ENCODE measurements at places on chromosomes 2 and 18. TPM values are rescaled to one million over a fixed set of nuclear protein-coding genes. Genes with fewer than 3 reads are reported as not detected.

The SLC5A7 gene
- polyA plus RNA-seq: not detected

The ANTXR1 gene
- polyA plus RNA-seq: 8.5 TPM

The CTNNA2 gene
- polyA plus RNA-seq: 0.02 TPM

The EML6 gene
- polyA plus RNA-seq: 0.88 TPM

The FASTKD2 gene
- 7.3 TPM for polyA plus RNA-seq

The GREB1 gene
- 0.16 TPM for polyA plus RNA-seq

Data from esophagus (tissue), 2 donors.